ENCODE measurements at places on chromosomes 11 and 22.

- DNase-seq, result no peak
Measured at GRCh38 chr11:108618529-108618928, 25.0 kb upstream of the EXPH5 start.

DNA sequence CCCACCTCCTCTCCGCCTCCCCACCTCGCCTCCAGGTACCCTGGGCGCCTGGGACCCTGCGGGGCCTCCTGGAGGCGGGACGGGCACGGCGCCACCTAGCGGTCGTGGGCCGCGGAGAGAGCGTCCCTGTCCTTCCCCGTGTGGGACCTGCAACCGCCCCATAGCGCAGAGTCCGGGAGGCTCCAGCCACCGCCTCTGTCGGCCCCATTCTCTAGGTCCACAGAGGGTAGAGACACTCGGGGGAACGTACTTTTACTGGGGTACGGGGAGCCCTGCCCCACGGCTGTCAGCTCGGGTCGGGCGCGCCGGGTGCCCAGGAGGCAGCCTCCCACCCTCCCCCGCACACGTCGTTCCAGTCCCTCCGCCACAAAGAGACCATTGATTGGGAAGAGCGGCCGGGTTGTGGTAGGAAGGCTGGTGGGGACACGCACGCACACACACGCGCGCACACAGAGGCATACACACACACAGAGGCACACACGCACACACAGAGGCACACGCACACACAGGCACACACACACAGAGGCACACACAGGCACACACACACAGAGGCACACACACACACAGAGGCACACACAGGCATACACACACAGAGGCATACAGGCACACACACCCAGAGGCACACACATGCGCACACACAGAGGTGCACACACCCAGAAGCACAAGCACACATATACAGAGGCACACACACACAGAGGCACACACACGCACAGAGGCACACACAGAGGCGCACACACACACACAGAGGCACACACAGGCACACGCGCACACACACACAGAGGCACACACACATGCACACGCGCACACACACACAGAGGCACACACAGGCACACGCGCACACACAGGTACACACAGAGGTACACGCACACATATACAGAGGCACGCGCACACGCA lies 12.6 kb upstream of the NECTIN1 start:
- peak; percentile 69 for DNase-seq

DNA sequence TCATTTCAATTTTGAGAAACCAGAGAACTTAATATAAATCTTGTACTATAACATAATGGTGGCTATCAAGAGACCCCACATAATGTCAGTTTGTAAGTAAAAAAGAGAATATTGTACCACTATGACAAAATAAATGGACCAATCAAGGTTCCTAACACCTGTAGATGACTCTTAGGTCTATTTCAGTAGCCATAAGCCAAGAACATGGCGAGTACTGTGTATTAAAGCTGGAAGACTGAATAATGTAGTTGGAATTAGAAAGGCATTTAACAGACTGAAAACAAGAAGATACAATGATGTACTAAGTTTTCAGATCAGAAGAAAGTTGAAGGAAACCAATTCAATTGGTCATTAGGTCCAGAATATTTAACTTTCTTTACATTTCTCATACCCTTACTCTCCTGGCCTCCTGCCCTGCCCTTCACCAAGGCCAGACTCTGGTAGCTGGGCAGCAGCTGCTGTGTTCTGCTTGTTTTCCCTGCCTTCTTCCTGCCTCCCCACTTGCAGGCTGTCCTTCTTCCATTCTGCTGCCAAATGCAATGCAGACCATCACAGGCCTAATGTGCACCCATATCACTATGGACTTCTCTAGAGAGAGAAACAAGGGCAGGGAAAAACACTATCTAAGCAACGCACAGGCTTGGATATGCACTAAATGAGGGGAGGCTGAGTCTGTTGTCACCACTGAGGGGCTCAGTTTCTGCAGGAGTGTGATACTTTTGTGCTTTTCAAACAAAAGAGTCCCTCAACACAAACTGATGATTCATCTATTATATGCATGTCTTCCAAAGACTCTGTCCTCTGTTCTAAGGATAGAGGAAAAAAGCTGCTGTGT lies 60.1 kb downstream of the RAB30 start:
- no peak for DNase-seq

DNA sequence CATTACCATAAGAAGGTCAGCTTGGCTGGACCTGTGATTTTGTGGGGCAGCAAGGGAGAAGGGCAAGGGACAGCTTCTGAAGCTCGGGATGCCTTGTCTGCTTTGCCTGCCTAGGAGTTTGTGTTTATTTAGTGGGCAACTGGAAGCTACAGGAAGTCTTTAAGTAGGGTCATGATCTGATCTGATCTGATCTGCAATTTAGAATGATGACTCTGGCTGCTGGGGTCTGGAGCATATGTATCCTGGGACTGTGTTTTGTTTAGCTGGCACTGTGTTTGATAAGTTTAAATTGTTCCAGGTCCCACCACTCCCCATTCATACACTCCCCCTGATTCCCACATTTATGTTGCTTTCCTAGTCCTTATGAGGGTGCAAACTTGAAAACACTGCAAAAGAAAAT lies 47.7 kb upstream of the HTATIP2 start:
- DNase-seq, result no peak

DNA sequence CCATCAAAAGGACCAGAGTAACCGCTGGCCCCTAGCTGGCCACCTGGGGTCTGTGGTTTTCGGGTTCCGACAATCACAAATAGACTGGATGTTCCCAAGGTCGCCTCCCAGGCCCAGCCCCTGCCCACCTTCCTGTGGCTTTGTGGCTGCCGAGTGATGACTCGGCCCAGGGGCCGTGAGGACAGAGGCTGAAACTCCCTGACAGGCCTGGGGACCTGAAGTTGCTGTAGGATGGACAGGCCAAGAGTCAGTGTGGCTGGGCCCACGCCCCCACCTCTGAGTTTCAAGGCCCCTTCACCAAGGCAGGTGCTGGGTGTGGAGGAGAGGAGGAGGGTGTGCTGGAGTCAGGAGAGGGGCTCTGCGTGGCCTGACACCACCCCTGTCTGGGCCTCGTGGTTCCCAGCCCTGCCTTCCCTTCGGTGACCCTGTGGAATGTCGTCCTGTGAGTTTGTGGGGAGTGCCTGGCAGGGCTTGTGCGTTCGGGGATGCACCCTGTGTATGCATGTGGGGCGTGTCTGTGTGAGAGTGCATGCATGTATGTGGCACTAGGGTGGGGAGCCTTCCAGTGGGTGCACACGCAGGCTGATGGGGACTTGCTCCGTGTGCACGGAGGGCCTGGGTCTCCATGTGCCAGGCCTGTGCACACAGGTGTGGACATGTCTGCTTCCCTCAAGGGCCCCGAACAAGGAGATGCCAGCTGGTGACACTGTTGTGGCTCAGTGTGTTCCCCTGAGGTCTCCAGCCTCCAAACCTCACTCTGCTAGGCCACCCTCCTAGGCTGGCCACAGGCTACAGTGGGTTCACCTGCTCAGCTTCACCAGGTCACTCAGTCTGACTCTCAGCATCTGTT lies 8.4 kb upstream of the MGAT3 start:
- DNase-seq, result no peak

GRCh38 chr22:41538583-41538982 lies 5.7 kb downstream of the POLR3H start:
- DNase-seq, result no peak

DNA sequence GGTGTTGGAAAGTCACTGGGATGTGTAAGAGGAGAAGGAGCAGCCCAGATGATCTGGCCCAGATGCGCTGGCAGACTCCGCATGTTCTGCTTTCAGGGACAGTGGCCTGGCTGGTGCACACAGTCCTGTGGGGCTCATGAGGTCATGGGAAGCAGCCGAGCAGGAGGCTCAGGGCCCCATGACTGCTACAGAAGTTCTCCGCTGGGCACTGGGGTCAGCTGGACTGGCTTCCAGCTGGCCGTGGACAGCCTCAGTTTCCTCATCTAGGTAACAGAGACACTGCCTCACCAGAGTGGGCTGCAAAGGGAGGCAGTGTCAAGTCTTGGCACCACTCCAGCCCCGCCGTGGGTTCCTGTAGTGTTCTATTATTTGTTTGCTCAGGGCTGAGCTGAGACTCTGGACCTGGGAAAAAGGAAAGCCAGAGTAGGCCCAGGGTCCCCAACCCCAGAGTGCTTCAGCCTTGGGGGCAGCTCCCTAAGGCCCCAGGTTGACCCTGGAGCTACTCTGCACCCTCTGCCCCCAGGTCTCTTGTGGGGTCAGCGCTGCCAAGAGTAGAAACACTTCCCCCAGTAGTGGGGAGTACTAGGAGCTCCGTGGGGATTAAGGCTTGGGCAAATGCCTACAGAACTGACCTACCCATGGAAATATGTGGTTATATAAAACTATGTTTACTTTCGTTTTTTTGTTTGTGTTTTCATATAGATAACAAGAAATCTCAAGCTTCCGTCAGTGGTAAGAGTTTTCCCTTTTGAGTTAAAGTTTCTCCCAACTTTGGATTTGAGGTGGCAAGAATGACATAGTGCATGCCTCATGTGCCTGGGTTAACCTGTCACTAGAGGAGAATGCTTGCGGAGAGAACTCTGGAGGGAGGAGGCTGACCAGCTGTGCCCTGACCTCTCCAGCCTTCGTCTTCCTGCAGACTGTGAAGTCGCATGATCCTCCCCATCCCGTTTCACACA lies 45.3 kb downstream of the MED15 start:
- DNase-seq, result no peak

DNA sequence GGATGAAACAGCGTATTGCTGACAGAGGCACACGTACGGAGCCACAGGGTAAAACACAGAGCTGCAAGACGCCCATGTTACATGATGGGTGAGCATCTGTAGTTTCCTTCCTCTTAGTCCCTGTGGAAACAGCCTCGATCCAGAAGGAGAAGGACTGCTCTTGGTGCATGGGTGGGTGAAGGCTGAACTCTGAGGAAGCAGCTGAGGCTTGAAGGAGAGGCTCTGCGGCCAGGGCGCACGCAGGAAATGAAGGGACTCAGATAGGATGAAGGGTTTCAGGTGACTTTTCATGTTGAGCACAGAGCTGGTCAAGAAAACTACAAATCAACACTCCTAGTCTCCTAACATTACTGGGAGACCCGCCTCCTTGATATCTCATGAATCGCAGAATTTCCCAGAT lies 65.7 kb upstream of the ADA2 start:
- no peak for DNase-seq

DNA sequence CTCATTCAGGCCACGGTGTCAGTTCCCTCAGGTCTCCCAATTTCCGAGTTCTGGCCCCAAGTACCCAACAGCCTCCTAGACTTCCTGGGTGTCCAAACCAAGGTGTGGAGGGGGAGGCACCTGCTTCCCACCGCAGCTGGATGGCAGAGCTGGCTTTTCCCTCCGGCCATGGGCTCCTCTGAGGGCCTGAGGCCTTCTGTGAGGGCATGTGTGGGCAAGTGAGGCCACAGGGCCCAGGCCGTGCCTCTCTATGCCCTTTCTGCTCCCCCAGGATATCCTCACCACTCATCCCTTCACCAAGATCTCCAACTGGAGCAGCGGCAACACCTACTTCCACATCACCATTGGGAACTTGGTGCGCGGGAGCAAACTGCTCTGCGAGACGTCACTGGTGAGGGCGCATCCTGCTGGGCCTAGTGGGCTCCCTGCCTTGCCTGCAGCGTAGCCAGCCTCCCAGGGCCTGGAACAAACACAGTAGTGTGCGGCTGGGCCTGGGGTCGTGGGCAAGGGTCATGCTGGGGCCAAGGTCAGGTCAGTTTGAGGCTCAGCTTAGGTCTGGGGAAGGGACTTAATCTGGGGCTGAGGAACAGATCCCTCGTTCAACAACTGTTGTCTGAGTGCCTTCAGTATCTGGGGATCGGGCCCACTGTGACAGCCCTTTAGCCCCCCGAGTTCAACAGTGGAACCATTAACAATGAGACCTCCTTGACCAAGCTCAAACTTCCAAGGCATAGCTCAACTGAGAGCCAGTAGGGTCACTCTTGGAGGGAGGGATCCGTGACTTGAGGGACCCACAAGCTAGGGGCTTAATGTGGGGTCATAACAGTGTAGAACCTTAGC lies 85.8 kb downstream of the MYO7A start:
- DNase-seq, result no peak

- DNase-seq, result peak; percentile 86
Measured at GRCh38 chr22:49827853-49828598, at the start of gene BRD1. TSS of gene BRD1 (minus strand) at chr22:49827873. CDS start at chr22:49824317, 3,556 bp downstream.

- peak; percentile 58 for DNase-seq
Measured at GRCh38 chr11:32448232-32448631, 12.9 kb upstream of the WT1 start.

DNA sequence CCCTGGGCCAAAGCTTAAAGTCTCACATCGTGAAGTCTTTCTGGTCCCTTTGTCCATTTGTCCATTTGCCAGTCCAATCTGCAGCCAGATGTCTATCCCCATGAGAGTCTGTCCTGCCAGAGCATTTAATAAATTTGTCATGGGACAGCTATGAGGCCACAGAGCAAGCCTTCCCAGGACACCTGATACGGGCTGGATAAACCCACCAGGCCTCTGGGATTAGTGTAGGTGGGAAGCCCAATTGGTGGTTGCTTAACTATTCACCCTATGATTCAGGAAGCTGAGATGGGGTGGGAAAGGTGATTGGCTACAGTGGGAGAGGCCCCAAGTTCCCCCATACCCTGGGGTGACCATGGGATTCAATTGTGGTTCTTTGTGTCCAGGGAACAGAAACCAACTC lies 39.9 kb downstream of the MYEOV start:
- no peak for DNase-seq

GRCh38 chr11:35997902-35998520 lies 54.1 kb downstream of the LDLRAD3 start:
- DNase-seq, result no peak

GRCh38 chr11:66287889-66288670 lies 863 bp downstream of the YIF1A start:
- DNase-seq, result no peak

GRCh38 chr22:46137218-46137766 lies 13.0 kb upstream of the PPARA start:
- no peak for DNase-seq

- no peak for DNase-seq
Measured at GRCh38 chr11:2489083-2489482, 44.3 kb downstream of the KCNQ1 start.

DNA sequence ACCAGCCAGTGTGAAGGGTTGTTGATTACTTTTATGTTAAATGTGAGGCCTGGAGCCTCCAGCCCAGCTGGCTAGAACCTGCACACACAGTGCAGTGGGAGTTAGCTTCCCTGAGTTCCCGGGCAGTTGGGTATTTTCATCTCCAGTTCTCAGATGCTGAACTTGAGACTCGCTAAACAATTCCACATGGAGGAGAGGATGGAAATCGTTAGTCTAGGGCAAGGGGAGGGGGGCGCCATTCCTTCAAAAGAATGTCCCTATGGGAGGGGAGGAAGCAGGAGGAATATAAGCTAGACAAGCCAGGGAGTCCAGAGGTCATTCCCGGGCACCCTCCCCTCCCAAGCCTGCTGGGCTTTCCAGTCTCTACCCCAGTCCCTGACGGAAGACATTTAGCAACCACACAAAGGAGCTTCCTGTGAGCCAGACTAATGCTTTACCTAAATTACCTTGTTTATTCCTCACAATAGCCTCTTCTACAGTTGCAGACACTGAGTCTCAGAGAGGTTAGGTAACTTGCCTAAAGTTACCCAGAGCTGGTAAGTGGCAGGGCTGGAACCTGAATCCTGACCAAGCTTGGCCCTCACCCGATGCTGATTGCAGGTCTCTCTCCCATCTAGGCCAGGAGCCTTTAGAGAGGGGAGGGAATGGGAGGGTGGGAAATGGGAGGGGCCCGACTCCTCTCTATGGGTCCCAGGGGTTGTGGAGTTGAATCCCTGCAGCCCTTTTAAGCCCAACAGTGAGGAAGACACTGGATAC lies 1.9 kb upstream of the TSKU start:
- DNase-seq, result no peak

- DNase-seq, result no peak
Measured at GRCh38 chr22:43921370-43921769, 2.2 kb upstream of the PNPLA3 start.
